Effector CD8-positive, alpha-beta T cell (primary cell): ENCODE measurements at places on chromosomes 5 and 9.

DNA sequence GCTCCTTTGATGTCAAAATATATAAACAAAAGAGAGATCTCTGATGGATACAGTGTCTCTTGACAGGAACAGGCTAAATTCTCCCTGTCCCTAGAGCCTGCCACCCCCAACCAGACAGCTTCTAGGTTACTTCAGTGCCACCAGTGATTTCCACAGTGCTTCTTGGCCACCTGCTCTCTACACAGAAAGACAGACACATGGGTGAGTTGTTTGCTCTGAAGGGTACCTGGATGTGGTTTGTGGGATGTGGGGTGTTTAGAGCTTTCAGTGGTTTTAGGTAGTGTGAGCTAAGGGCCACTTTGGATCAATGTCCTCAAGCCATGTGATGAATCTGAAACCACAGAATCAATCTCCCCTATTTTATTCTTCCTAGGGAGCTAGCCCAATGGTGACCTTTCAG lies 125.4 kb downstream of the ANKRD18B start:
- DNase-seq = no peak

DNA sequence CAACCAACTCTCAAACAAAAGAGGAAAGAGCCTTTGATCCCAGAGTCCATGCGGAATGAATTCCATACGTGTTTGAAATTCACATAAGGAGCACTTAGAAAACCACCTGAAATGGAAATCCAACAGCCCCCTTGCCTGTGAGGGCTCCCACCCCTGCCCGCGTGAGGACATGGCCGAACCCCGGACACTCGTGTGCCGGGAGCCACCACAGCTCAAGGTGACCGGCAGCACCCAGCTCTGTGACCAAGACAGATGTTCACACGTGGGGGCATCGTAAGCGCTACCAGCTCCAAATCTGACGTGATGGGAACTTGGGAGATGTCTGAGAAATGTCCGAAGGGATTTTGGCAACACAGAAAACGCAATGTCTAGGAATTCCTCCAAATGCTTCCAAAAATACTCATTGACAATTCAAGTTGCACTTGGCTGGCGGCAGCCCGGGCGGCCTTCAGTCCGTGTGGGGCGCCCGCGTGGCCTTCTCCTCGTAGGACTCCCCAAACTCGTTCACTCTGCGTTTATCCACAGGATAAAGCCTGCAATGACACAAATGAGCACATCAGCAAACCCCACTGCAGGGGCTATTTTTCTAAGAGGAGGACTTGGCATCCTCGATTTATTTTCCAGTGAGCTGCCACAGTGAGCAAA lies 23.2 kb upstream of the TERT start:
- DNase-seq = no peak

GRCh38 chr5:135596788-135597187 lies 18.0 kb upstream of the CXCL14 start:
- no peak for DNase-seq

DNA sequence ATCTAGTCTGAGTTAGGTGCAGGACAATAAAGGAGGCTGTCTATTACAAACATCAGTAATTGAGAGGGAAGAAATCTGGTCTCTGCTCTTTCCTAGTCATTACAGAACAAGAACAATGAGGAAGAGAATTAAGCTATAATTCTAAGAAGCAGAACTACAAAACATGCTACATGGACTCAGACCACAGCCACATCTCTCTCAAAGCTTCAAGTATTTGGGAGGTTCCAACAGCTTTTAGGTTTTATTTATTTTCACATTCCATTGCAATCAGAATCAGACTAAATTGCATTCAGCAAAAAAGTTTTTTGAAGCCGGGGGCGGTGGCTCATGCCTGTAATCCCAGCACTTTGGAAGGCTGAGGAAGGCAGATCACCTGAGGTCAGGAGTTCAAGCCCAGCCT lies 1.1 kb upstream of the GRPEL2 start:
- DNase-seq = no peak

DNA sequence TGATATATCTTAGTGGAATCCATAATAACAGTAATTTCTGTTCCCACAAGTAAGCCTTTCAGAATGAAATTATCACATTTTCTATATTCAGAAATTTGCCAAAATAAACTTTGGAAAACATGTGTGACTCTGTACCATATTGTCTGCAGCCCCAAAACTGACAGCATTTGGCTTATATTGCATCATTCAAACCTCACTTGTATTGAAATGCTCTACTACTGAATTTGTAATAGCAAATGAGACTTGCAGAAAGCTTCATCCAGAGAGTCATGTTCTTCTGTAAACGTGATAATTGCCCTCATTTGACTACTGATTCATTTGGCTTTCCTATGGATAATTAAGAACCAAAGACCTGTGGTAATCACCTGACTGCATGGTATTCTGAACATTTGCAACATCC lies 1249.5 kb upstream of the CDH18 start:
- no peak for DNase-seq

DNA sequence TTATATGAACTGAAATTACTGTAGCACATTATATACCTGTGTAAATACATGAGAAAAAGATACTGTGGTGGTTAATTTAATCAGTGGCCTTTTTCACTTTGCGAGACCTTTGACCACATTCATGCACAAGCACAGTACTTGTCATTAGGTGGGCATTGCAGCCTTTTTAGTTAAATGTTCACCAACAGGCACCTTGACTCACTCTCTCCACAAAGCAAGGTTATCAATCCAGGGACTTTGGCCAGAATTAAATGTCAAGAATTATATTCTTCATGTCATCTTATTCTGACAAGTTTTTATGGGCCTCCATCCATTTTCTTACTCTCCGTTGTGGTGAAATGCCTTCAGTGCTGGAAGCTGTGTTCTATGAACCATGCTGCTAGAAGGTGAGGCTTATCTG lies 72.2 kb downstream of the AOPEP start:
- DNase-seq = no peak

DNA sequence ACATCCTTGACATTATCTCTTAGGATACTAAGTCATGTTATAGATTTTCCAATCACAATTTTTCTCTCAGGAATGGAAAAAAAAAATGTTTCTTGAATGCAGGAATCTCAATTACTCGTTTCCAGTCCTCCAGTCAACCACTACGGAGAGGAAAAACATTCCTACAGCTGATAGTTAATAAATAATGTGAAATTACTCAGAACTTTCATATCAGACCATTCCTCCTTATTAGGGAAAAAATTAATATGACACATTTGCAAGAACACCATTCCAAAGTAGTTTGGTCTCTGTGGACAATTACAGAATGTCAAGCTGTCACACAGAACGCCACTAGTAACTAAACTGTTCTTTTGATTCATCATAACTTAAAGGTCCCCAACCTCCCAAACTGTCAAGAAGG lies 31.5 kb downstream of the MED27 start:
- no peak for DNase-seq
